ENCODE measurements at places on chromosomes 13 and 19.

GRCh38 chr13:96984051-96984508 is 10.2 kb downstream of the OXGR1 start:
- peak; percentile 91 for DNase-seq

- no peak for DNase-seq
These were observed 32.4 kb downstream of the ZSWIM4 start for GRCh38 chr19:13827656-13828055.

GRCh38 chr13:91313581-91313980 is 33.9 kb upstream of the MIR17HG start:
- no peak for DNase-seq

DNA sequence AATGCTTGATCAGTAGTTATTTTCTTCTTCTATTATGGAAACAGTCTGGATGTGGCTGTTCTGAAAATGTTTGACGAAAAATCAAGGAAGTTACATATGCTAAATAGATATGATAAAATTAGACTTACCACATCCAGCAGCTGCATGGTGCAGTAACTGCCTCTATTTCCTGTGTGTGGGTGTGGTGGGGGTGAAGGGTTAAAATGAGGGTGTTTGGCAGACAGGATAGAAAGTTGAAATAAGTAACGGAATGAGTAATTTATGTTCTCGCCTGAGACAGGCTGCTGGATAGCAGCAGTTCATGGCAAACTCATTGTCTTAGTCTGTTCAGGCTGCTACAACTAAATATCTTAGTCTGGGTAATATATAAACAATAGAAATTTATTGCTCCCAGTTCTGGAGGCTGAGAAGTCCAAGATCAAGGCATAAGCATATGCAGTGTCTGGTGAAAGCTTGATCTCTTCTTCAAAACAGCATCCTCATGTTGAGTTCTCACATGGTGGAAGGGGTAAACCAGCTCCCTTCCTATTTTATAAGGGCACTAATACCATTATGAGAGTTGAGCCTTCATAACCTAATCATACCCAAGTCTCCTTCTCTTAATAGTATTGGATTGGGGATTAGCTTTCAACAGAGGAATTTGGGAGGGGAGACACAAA is 1248.9 kb downstream of the SLITRK5 start:
- DNase-seq = no peak

GRCh38 chr19:57818378-57818777 is 3.7 kb upstream of the ZNF552 start:
- no peak for DNase-seq

GRCh38 chr13:50612717-50613116 is 230.8 kb downstream of the DLEU7 start:
- peak; percentile 36 for DNase-seq

DNA sequence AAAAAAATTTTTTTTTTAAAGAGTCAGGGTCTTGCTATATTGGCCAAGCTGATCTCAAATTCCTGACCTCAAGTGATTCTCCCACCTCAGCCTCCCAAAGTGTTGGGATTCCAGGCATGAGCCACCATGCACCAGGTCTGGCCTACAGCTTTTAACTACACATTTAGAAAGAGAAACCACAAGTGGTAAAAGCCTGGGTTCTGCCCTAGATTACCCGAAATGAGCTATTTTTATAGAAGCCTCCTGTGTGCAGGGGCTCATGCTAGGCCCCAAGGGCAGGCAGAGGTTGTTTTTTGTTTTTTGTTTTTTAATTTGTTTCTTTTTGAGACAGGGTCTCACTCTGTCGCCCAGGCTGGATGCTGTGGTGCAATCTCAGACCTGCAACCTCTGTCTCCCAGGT is 14.0 kb upstream of the MYADM start:
- no peak for DNase-seq

GRCh38 chr19:3544742-3545668 is 6.0 kb downstream of the TEKTIP1 start:
- DNase-seq = no peak

DNA sequence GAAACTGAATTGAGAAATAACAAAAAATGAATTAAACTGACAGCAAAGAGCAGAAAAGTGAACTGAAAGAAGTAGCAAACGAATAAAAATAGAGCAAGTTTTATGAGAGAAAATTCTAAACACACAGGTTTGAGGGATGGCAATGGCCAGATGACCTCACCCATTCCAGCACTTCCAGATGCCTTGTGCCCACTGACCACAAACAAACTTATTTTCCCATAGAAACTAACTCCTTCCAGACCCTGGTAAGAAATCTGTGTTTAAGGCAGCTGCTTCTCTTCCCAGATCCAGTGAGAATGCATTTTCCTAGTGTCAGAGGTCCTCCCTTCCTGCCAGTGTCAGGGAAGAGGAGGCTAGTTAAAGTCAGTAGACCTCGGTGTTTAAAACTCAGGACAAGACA is 51.7 kb downstream of the RXFP2 start:
- DNase-seq = no peak

DNA sequence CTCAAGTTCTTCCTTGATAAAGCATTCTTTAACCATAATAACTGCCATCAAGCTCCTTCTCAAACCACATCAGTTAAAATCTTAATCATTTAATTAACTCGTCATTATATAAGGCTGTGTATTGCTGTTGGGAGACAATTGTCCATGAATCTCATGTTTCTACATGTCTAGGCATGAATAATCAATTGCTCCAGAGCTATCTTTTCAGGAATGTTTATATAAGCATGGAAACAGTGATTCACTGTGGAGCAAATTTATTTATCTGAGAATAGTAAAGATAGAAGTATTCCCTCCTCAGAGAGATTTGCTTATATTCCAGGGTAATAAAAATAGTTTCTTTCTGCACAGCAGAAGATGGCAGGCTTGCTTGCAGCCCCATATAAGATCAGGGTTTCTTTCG is 71.1 kb downstream of the CBY2 start:
- DNase-seq = peak; percentile 11

GRCh38 chr13:71589032-71589431 is 278.0 kb downstream of the DACH1 start:
- DNase-seq = no peak
